ENCODE measurements at places on chromosomes 2 and 18.

- DNase-seq, result no peak
Observed at GRCh38 chr2:42199626-42200025, 30.5 kb downstream of the EML4 start.

DNA sequence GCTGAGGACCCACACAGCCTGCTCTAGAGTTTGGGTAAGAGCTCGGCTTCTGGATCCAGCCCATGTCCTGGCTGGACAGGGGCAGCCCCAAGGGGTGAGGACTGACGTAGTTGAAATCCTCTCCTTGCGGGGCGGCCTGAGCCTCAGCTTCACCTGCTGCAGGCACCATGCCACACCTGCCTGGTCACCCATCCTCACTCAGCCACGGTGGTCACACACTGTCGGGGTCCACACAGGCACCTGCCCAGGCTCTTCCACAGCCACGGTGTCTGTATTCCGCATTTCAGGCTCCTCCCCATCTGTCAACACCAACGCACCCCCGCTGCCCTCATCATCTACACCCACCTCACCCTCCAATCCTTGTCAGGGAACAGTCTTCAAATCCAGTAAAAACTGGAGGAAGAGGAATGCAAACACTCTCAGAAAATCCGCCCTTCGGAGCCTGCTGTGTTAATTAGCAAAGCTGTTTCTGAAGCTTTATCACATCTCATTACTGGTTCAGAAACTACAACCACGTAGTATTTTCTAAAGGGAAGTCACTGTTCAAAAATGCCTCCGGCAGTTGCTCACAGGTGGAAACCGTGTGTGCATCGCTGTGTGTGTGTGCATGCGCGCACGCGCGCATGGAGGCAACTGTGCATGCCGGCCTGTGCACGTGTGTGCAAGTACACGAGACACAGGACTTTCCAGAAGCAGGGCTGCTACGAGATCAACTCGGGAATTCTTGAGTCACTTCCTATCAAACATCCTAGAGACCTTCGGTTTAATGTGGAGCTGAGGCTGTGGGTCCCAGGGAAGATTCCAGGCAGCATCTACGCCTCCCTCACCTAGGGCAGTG, 38.2 kb downstream of the SLC66A2 start:
- no peak for DNase-seq

DNA sequence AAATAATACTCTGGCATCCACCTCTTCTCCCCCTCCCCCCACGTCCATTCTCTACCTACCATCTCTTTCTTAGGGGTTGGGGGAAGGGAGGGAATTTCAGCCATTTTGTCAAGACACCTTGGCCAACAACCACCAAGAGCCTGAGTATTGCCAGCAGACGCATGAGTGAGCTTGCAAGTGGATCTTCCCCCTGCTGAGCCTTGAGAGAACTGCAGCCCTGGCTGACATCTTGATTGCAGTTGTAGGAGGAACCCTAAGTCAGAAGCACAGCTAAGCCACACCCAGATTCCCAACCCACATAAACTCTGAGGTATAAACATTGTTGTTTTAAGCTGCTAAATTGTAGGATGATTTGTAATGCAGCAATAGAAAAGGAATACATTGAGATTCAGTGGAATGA, 165.6 kb downstream of the TMEFF2 start:
- no peak for DNase-seq

DNA sequence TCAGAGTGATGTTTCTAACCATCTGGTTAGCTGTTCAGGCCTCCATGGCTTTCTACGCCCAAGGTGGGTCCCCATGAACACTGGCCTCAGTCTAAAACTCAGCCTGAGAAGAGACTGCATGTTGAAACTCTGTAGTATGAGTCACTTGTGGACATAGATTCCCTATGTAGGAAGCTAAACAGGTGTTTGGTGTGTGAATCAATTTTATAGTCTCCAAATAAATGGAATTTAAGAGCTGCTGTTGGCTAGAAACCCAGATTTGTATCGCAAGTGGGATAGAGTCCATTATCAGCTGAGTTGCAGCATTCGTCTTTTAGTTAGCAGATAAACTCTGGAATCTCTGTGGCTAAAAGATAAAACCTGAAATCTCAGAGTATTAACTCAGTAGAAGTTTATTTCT, 131.4 kb downstream of the KCNS3 start:
- DNase-seq, result no peak

- peak; percentile 4 for DNase-seq
Observed at GRCh38 chr18:62183578-62184195, 3.2 kb downstream of the PIGN start.

DNA sequence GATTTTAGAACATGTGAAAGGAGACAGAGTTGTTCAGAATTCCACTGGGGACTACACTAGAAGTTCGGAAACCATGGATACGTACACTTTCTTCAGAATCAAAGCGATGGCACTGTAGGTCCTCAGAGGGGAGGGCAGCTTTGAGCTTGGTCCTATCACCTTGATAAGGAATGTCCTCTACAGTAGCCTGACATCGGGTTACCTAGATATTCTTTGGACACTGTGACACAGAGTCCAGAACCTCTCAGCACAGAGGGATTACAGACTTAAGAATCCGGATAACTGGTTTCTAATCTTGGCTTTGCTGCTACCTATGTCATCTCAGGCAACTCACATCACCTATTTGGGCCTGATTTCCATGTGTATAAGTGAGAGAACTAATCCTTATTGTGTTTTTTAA, 14.0 kb downstream of the LBH start:
- DNase-seq, result no peak

GRCh38 chr2:80340022-80340421, 35.5 kb upstream of the LRRTM1 start:
- no peak for DNase-seq

- no peak for DNase-seq
Observed at GRCh38 chr2:27162151-27163121, 13.6 kb downstream of the TCF23 start.
